ENCODE measurements at places on chromosomes 7 and 10. TPM values are rescaled to one million over a fixed set of nuclear protein-coding genes. Genes with fewer than 3 reads are reported as not detected.

CPA1 gene
- not detected for total RNA-seq

DNA sequence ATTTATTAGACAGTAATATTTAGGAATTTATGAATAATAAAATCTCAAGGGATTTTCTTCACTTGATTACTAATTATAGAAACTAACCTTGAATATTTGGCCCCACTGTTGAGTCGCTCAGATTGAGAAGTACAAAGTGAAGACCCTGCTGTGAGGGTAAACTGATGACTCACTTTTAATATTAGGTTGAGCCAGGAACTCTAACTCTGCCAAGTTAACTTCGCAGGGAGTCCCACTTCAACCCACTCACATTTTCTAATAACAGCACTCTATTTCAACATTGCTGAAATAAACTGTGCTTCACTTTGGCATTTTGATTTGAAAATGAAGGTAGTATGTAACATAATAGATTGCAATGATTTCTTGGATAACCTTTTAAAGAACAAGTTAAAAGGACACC, 200.7 kb downstream of the POLR1F start:
- H3K27me3 ChIP-seq = no peaks in the 10 kb centered on the region
- peaks cover 3% of the 10 kb centered on the region for H3K4me1 ChIP-seq

SORBS1 gene
- 5.1 TPM for total RNA-seq

GRCh38 chr7:12146813-12147212, 64.3 kb upstream of the TMEM106B start:
- no peaks in the 10 kb centered on the region for H3K27me3 ChIP-seq
- H3K4me3 ChIP-seq = no peak overlapping the region
- H3K36me3 ChIP-seq = no peaks in the 10 kb centered on the region
- H3K27ac ChIP-seq = no peak overlapping the region
- no peaks in the 10 kb centered on the region for H3K4me1 ChIP-seq

DNA sequence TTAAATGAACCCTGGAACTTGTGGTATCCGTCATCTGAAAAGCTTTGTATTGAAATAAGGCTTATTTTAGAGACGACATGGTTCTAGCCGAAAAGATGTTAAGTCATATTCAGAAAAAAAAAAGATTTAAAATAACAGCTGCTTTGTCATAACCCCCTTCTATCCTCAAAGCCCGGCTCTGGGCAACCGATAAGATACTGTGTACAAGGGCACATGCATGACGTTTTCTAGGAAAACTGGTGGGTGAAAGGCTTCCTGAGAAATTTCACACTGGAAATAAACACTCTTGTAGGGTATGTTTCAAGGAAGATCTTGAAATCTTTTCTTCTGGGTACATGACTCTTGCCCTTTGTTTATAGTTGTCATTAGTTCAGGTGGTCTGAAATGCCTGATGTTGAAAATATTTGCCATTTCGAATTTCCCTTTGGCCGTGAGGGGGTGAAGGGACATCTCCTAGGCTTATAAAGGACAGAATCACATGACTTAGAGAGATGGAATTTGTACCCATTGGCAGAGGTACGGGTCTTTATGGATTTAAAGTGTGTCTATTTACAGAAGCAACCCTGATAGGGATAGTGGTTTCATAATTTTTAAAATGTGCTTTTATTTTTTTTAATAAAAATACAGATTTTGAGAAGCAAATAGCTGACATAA, 232.5 kb downstream of the PTEN start:
- no peak for DNase-seq
- no peak overlapping the region for H3K27ac ChIP-seq
- no peak overlapping the region for H3K4me3 ChIP-seq
- no peaks in the 10 kb centered on the region for H3K27me3 ChIP-seq

HOXA7 gene
- not detected for total RNA-seq

GRCh38 chr7:72805526-72806494, 22.2 kb downstream of the TYW1B start:
- H3K4me1 ChIP-seq = peaks cover 5% of the 10 kb centered on the region
- H3K27ac ChIP-seq = peak overlapping the region; percentile 23
- H3K4me3 ChIP-seq = no peak overlapping the region
- H3K27me3 ChIP-seq = no peaks in the 10 kb centered on the region
- no peaks in the 10 kb centered on the region for H3K36me3 ChIP-seq

- H3K4me3 ChIP-seq = no peak overlapping the region
- no peaks in the 10 kb centered on the region for H3K4me1 ChIP-seq
- DNase-seq = no peak
- no peaks in the 10 kb centered on the region for H3K36me3 ChIP-seq
Observed at GRCh38 chr7:131844369-131844768, 287.9 kb upstream of the PODXL start.

ASZ1 gene
- total RNA-seq = not detected

DNA sequence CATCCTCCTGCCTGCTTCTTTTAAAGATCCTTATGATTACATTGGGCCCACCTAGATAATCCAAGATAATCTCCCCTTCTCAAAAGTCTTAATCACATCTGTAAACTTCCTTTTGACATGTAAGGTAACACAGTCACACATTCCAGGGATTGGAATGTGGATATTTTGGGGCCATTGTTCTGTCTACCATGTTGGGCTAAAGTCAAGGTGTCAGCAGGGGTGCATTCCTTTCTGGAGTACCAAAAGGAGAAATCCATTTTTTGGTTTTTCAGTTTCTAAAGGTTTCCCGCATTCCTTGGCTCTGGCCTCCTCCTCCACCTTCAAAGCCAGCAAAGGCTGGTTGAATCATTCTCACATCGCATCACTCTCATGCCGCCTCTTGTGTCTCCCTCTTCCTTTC, 197.6 kb upstream of the NFE2L3 start:
- no peak overlapping the region for H3K4me3 ChIP-seq
- no peak for DNase-seq
- peaks cover 18% of the 10 kb centered on the region for H3K27me3 ChIP-seq
- no peaks in the 10 kb centered on the region for H3K36me3 ChIP-seq
- H3K27ac ChIP-seq = no peak overlapping the region

GRCh38 chr7:132546366-132547127, 29.7 kb downstream of the PLXNA4 start:
- no peak overlapping the region for H3K4me3 ChIP-seq
- no peaks in the 10 kb centered on the region for H3K36me3 ChIP-seq
- peaks cover 23% of the 10 kb centered on the region for H3K4me1 ChIP-seq
- no peak for DNase-seq
- no peak overlapping the region for H3K27ac ChIP-seq

DNA sequence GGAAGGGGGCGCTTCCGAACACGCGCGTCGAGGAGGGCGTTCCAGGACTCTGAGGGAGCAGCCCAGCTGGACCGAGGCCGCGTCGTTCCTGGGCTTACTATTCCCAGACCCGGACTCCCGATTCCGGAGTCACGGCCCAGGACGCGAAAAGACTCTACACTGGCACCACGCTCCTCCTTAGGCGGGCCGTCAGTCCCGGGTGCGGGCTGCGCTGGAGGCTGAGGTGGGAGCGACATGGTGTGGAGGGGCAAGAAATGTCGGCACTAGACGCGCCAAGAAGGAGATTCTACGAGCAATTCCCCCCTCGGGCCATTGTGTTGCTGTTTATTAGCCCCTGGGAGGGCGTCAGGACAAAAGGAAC, 584 bp upstream of the RUNDC3B start:
- H3K27ac ChIP-seq = no peak overlapping the region
- no peaks in the 10 kb centered on the region for H3K36me3 ChIP-seq
- peak overlapping the region; percentile 70 for H3K4me3 ChIP-seq
- H3K4me1 ChIP-seq = peaks cover 7% of the 10 kb centered on the region

DNA sequence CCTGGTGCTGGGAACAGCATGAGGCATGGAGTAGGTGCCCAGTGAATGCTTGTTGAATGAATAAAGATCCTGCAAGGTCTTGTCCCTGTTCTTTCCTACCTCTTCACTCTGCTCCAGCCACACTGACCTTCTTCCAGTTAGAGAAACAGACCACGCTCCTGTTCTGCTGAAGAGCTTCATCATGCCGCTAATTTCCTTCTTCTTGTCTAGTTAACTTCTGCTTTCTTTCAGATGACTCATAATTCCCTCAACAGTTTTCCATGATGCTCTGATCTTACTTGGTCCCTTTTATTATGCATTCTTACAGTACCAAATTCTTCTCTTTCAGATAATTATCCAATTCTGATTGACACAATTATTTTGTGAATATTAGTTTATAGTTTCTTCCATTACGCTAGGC, 59.5 kb upstream of the C1QL3 start:
- no peaks in the 10 kb centered on the region for H3K36me3 ChIP-seq
- no peak for DNase-seq
- H3K4me1 ChIP-seq = no peaks in the 10 kb centered on the region
- no peak overlapping the region for H3K27ac ChIP-seq
- no peak overlapping the region for H3K4me3 ChIP-seq

DNA sequence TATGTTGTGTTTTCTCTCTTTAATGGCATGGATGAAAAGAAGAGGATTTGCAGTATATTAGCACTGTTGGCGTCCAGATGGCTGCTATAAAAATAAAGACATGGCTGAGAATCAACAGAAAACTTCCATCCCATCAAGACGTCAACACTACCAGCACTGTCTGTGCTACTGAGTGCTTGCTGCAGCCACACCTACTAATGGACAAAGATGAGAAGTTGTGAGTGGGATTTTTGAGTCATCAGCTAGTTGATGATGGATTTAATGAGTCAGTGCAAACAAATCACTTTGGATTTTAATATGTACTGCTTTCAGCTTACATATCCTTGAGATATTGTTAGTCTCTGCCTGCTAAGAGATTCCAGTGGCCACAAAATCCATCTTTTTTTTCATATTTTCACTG, 631.0 kb upstream of the ANKRD30A start:
- no peaks in the 10 kb centered on the region for H3K27me3 ChIP-seq
- no peak overlapping the region for H3K4me3 ChIP-seq
- peak; percentile 83 for DNase-seq
- peak overlapping the region; percentile 87 for H3K27ac ChIP-seq
- H3K36me3 ChIP-seq = no peaks in the 10 kb centered on the region

AKR1C3 gene
- total RNA-seq = 0.43 TPM

- H3K36me3 ChIP-seq = no peaks in the 10 kb centered on the region
- H3K27me3 ChIP-seq = no peaks in the 10 kb centered on the region
- H3K4me3 ChIP-seq = no peak overlapping the region
- no peaks in the 10 kb centered on the region for H3K4me1 ChIP-seq
- H3K27ac ChIP-seq = no peak overlapping the region
Observed at GRCh38 chr7:97770850-97771249, 39.0 kb downstream of the TAC1 start.

GRCh38 chr10:121680879-121681655, 82.8 kb upstream of the FGFR2 start:
- H3K4me3 ChIP-seq = no peak overlapping the region
- no peaks in the 10 kb centered on the region for H3K4me1 ChIP-seq
- H3K36me3 ChIP-seq = no peaks in the 10 kb centered on the region
- no peak overlapping the region for H3K27ac ChIP-seq

HPSE2 gene
- not detected for total RNA-seq

DNA sequence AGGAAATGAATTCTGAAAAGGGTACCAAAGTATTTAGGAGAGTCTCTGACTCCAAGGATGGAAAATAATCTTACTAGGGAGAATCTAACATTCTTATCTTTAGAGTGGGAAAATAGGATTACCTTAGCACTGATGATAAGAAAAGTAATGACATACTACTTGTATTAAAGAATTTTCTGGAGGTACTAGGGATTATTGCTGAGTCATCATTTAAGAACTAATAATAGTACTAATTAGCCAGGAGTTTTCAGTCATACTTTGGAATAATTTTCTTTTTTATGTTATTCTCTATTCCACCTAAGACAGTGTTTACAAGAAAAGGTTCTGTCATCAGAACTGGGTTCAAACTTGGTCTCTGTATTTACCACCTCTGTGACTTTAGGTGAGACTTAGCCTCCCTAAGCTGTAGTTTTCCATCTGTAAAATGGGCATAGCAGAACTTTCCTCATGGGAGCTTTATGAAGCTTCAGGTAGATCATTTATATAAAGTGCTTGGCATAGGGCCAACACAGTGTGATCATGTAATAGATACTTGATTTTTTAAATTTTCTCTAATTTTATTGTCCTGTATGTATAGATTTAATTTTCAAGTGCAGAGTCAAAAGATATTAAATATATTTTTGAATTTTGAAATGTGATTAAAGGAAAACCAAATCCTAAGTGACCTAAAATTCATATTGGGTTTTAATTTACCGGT, 20.4 kb downstream of the ITGB8 start:
- no peaks in the 10 kb centered on the region for H3K36me3 ChIP-seq
- peak overlapping the region; percentile 64 for H3K27ac ChIP-seq
- peaks cover 26% of the 10 kb centered on the region for H3K4me1 ChIP-seq
- H3K4me3 ChIP-seq = no peak overlapping the region
- no peaks in the 10 kb centered on the region for H3K27me3 ChIP-seq

- no peak overlapping the region for H3K4me3 ChIP-seq
- H3K27me3 ChIP-seq = no peaks in the 10 kb centered on the region
- DNase-seq = no peak
- peaks cover 11% of the 10 kb centered on the region for H3K4me1 ChIP-seq
Observed at GRCh38 chr10:43891241-43891640, 242.6 kb upstream of the ZNF32 start.

GRCh38 chr10:88281592-88282347, 301.3 kb downstream of the RNLS start:
- peak; percentile 87 for DNase-seq
- no peaks in the 10 kb centered on the region for H3K36me3 ChIP-seq
- peaks cover 39% of the 10 kb centered on the region for H3K4me1 ChIP-seq
- H3K4me3 ChIP-seq = peak overlapping the region; percentile 27
- H3K27ac ChIP-seq = peak overlapping the region; percentile 81

DNA sequence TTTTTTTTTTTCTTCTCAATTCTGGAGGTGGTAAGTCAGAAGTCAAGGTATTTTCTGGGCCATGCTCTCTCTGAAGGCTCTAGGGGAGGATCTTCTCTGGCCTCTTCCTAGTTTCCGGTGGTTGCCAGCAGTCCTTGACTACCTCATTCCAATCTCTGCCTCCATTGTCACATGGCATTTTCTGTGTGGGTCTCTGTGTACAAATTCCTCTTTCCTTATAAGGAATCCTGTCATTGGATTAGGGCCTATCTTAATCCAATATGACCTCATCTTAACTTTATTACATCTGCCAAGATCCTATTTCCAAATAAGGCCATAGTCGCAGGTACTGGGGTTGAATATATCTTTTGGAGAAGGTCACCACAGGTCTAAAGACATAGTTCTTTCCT, 129.3 kb upstream of the PRR15 start:
- H3K4me1 ChIP-seq = no peaks in the 10 kb centered on the region
- no peaks in the 10 kb centered on the region for H3K27me3 ChIP-seq
- no peaks in the 10 kb centered on the region for H3K36me3 ChIP-seq
- no peak overlapping the region for H3K27ac ChIP-seq
- H3K4me3 ChIP-seq = no peak overlapping the region

DNA sequence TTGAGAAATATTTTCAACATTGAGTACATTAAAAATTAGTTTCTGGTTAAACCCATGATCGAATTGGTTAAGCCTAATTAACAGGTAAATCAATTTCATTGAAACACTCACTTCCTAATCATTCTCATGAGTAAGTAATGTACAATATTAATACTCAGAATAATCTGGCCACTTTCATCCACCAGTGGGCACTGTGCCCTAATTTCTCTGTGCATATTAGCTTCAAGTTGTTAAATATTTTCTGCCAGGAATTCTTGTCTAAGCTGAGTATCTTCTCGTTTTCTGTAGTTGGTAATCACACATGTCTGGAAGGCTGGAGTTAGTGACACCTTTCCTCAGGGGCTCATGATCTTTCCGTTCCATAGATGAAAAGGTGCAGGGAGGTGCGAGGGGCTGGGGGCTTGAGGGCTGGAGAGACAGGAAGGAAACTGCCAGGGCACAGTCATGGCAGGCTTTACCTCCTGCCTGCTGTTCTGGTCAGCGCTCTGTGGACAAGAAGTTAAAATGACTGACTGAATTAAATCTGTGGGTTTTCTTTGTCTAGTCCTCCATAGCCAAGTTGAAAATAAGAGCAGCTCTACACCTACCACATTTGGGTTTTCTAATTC, 71.9 kb downstream of the WIPF3 start:
- H3K27ac ChIP-seq = no peak overlapping the region
- DNase-seq = peak; percentile 12
- H3K27me3 ChIP-seq = peaks cover 9% of the 10 kb centered on the region
- no peaks in the 10 kb centered on the region for H3K36me3 ChIP-seq
- H3K4me1 ChIP-seq = no peaks in the 10 kb centered on the region

RBM20 gene
- total RNA-seq = 1.5 TPM

Data from astrocyte (in vitro differentiated cells and primary cell).